ENCODE measurements at places on chromosomes 13 and 19.

DNA sequence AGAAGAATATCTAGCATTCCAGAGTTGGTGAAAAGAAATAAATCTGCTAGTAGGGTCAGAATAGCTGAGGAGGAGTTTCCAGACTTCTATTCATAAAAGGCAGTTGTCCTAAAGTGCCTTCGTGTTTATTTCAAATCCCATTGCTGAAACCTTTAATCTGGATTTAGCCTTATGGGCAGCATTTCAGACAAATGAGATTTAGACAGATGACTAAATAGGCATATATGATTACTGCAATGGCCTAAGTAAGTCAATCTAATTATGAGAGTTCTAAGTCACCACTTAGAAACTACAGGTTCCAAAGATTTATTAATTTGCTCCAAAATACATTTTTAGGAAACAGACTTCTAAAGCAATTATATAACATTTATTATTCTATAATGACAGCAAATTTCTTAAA lies 368.7 kb downstream of the LIG4 start:
- DNase-seq = no peak

DNA sequence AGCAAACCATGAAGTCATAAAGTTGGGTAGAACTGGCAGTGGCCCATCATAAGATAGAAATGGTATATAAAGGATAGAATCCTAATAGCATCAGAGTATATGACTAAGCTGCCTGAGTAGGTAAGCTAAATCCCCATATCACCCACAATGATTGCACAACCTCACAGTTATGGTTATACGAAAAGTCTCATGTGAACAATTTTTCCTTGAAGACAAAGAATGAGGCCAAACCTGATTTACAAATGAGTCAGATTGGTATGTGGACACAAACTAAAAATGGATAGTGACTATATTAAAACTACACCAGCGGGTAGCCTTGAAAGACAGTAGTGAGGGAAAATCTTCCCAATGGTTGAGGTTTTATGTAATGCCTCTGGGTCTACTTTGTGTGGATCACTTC lies 40.9 kb upstream of the UFM1 start:
- peak; percentile 57 for DNase-seq

DNA sequence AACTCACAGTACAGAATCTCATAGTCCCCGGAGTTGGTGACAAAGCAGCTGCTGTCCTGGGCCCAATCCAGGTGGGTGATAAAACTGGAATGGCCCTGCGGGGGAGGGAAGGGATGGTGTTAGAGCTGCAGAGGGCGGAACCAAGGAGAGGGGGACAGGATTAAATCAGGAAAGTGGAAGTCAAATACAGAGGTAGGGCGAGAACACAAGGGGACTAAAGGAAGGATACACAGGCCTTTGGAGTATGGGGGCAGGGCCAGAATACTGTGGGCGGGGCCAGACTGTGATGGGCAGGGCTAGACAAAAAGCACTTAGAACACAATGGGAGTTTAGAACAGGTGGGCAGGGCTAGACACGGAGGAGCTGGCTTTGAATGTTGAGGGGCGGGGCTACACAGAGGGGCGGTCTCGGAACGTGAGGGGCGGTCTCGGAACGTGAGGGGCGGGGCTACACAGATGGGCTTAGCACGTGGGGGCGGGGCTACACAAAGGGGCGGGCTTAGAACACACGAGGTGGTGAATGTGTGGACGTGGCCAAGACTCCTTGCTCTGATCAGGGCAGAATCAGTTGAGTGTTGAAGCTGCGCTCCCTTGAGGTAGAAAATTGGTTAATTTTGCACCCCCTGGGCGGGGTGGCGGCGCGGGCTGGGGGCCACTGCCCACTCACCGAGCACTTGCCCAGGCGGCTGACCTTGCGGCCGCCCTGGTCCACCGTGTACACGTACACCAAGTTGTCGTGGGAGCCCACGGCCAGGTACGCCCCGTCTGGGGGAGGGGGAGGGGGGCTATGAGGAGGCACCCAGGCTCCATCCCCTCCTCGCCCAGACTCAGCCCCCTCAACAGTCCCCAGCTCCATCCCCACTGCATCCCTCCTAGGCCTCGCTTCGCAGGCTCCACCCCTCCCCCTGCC lies 14.0 kb upstream of the GPR4 start:
- DNase-seq = peak; percentile 66

GRCh38 chr19:8000298-8001038 lies 5.0 kb downstream of the ELAVL1 start:
- no peak for DNase-seq

- peak; percentile 91 for DNase-seq
Measured at GRCh38 chr19:57583521-57584416, at the start of gene ZIK1. ZIK1 (plus strand) TSS chr19:57584145; CDS start chr19:57584357, 212 bp downstream.

DNA sequence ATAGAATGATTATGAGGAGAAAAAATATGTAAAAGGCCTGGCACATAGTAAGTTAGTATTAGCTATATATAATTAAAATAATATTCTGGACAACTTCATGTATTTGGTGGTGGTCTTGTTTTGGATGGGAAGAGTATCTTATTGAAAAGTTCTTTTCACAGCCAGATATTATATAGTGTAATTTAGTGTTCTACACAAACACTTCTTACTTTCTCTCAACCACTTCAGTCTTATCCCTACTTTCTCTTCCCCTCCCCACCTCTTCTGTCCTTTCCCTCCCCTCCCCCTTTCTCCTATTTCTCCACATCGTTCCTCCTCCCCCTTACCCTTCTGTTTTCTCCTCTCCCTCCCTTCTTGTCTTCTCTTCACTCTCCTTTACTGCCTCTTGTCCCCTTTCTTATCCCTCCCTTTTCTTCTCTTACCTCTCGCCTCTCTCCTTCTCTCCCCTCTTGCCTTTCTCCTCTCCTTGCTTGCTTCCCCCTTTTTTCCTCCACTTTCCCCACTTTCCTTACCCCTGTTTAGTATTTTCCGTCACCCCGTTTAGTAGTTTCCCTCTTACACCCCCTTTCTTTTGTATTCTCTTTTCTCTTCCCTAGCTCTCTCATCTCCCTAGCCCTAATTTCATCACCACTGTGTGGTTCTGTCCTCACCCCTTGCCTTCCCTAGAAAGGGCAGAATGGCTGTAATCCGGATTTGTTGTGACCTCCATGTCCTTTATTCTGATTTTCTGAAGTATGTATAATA lies 107.2 kb upstream of the MLNR start:
- no peak for DNase-seq

- DNase-seq = peak; percentile 12
Measured at GRCh38 chr19:52307275-52307674, 10.3 kb downstream of the ZNF480 start.

DNA sequence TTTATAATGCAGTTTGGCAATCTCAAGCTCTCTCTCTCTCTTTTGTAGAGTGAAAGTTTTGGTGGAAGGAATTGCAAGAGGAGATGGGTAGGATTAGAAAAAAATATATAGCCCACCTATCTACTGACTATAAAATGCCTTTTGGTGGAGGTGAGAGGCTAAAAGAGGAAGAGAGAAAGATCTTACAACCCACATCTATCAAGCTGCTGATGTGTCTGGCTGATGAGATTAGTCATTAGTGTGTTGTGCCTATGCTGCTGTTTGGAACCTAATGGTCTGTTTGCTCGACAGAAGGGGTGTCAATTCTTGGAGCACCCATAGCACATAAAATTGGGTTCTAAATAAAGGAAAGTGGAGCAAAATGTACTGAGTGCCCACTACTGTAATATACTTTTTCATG lies 411.0 kb downstream of the HS6ST3 start:
- no peak for DNase-seq

GRCh38 chr13:75621147-75621546 lies 15.0 kb upstream of the LMO7 start:
- DNase-seq = peak; percentile 91

DNA sequence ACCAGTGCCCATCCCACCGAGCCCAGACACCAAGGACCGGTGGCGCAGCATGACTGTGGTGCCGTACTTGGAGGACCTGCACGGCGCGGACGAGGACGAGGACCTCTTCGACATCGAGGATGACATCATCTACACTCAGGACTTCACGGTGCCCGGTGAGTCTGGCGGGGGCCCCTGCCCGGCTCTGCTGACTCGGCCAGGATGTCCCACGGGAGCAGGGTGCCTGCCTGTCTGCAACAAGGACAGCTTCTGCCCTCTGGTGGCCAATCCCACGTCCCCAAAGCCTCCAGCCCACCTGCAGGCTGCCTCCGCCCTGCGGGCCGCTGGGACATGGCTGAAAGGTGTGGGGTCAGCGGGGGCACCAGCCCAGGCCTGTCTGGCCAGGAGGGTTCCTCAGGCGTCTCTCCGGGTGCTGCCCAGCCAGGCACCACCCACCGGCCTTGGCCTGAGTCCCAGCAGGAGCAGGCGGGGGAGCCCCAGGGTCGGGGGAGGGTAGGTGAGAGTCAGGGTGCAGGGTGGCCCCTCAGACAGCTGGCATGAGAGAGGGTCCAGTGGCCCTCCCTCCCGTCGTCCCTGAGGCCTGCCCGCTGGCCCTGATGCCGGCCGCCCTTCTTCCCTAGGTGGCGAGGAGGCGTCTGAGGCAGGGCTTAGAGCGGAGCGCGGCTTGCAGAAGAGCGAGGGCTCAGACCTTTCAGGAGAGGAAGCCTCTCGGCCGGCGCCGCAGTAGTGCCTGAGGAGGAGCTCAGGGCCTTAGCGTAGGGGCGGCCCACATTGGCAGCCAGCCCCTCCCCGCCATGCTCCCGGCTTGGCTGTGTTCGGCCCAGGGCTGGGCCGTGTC lies 14.6 kb downstream of the CBARP start:
- DNase-seq = peak; percentile 32

GRCh38 chr13:113917594-113918371 lies 53.9 kb upstream of the GAS6 start:
- no peak for DNase-seq

GRCh38 chr13:80486402-80486801 lies 145.5 kb upstream of the SPRY2 start:
- no peak for DNase-seq

- DNase-seq = no peak
Measured at GRCh38 chr13:77285098-77285497, 41.8 kb downstream of the MYCBP2 start.

GRCh38 chr13:33875618-33876401 lies 57.9 kb downstream of the RFC3 start:
- no peak for DNase-seq

DNA sequence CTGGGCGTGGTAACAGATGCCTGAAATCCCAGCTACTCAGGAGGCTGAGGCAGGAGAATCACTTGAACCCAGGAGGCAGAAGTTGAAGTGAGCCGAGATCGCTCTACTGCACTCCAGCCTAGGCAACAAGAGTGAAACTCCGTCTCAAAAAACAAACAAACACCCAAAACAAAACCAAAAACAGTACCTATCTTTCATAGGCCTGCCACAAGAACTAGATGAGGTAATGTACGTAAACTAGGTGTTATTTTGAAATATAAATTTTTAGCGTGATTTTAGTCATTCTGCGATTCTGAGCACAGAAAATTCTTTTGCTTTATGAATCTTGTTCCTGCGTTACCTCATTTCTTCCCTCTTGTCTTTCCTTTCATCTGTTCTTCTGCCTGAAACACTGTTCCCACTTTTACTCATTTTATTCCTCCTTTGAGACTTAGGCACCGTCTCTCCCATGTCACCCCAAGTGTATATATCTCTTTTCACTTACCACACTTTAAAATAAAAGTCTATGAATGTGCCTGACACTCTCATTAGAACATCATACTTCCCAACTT lies 238.2 kb upstream of the HTR2A start:
- no peak for DNase-seq

- no peak for DNase-seq
Measured at GRCh38 chr13:53206455-53206854, 177.8 kb downstream of the OLFM4 start.

- no peak for DNase-seq
Measured at GRCh38 chr13:79723519-79724024, 242.6 kb downstream of the NDFIP2 start.

DNA sequence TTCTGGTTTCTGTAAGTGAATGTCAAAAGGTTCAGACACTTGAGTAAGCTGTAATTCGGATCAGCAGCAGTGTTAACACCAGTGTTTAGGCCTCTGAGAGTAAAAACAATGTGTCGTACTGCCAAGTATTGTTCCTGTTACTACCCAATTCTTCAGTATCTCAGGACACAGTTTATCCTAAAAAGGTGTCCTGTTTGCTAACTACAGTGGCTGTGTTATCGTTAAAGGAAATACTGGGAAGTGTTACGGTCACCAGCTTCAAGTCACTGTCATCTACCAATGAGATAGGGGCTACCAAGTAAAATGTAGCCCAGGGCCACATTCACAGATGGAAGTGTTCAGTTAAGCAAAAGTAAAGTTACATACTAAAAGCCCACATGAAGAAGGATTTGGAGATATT lies 2.3 kb upstream of the UPF3A start:
- no peak for DNase-seq

- DNase-seq = no peak
Measured at GRCh38 chr13:27126859-27127258, 44.8 kb downstream of the USP12 start.

DNA sequence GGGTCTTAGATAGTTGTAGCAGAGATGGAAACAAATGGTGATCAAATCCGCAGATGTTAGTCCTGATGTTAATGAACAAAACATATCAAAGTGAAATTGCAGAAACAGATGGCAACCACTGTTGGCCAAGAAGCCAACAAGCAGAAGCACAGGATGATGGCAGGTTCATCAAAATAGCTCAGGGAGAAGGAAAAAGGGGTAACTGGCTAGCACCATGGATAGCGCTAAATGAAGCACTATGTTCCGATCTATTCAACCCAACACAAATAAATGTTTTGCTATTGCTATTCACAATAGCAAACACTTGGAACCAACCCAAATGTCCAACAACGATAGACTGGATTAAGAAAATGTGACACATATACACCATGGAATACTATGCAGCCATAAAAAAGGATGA lies 413.7 kb downstream of the FGF14 start:
- no peak for DNase-seq

DNA sequence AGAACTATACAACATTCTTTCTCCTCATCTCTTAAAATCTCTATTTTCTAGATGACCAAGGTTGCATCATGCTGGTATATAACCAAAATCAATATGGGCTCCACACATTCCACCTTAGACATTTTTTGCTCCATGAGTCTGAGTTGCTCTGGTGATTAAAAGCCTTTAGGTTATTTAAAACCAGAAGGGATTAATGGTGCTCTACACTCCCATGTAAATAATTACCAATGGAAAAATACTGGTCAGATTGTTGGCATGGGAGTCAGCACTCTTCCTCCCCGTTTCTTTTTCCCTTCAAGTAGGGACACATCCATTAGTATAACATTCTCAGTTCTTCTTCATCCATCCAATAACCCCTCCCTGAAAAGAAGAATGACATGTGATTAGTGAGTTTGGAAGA lies 747.7 kb downstream of the PCDH17 start:
- no peak for DNase-seq

- DNase-seq = peak; percentile 71
Measured at GRCh38 chr19:17125062-17125727, 49.6 kb downstream of the MYO9B start.

DNA sequence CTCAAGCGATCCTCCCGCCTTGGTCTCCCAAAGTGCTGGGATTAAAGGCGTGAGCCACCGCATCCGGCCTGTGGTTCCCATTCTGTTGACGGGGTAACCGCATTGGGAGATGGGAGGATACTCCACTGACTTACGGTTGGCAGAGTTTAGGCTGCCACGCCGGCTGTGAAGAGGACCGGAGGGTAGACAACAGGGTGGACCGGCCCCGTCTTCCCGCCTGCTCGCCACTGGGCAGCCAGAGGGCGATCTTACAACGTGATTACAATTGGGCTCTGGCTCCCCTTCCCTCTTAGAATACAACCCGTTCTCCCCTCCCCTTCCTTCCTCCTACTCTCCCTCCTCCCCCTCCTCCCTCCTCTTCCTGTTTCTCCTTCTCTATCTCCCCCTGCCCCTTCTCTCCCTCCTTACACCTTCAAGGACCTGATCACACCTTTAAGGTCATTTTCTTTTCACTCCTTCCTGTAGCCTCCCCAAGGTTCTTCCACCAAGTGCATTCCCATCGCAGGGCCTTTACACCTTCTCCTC lies 957 bp upstream of the CCDC194 start:
- DNase-seq = peak; percentile 60

Measured in AG10803 (cell line).